ENCODE measurements at places on chromosomes 6 and 20. TPM values are rescaled to one million over a fixed set of nuclear protein-coding genes. Genes with fewer than 3 reads are reported as not detected.
A peak's percentile ranks its signal among the peaks of the same experiment; 100 is the strongest.

DNA sequence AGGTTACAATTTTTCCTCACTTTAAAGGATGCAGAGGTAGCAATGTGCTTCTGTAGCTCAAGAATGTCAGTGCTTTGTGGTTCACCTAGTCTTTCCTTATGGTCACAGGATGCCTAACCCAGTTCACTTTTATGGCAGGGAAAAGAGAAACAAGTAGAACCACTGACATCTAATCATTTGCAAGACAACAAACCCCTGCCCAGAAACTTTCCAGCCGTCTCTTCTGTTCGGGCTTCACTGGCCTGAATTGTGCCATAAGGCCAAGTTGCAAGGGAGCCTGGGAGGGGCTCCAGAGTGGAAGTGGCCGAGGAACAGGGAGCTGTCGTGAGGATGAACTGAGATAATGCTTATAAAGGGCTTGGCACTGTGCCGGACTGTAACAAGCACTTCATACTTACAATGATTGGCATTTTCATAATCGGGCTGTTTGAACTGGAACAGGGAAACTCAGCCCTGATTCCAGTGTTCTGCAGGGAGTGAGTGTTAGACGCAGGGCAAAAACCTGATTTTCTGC, 212.6 kb downstream of the BCAS1 start:
- H3K27ac ChIP-seq = no peak overlapping the region
- H3K4me1 ChIP-seq = no peaks in the 10 kb centered on the region

DNA sequence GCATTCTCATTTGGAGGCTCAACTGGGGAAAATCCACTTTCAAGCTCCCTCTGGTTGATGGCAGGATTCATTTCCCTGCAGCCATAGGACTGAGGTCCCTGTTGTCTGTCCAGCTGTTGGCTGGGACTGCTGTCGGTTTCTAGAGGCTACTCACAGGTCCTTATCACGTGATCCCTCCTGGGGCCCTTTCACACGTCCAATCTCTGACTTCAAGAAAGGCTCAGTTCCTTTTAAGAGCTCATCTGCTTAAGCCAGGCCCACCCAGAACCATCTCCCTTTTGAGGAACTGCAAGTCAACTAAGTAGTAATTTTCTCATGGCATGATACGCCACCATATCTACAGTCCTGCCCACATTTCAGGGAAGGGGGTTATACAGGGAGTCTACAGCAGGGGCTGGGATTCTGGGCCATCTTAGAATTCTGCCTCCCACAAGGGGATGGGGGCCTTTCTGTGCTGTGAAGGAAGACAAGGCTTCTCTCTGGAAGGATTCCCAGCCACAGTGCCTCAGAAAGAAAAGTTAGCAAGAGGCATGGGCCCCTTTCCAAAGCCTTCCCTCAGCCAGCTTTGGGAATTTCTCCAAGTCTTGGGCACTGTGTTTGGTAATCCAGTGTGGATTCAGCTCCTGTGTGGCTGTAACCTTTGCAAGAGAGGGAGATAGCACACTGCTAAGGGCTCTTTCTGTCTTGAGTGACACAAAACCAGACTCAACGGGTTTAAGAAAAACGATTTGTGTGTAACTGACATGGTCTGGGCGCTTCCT, 66.4 kb downstream of the CTCFL start:
- H3K27me3 ChIP-seq = peaks cover 59% of the 10 kb centered on the region
- no peak for DNase-seq
- no peaks in the 10 kb centered on the region for H3K4me1 ChIP-seq
- H3K36me3 ChIP-seq = no peaks in the 10 kb centered on the region

DNA sequence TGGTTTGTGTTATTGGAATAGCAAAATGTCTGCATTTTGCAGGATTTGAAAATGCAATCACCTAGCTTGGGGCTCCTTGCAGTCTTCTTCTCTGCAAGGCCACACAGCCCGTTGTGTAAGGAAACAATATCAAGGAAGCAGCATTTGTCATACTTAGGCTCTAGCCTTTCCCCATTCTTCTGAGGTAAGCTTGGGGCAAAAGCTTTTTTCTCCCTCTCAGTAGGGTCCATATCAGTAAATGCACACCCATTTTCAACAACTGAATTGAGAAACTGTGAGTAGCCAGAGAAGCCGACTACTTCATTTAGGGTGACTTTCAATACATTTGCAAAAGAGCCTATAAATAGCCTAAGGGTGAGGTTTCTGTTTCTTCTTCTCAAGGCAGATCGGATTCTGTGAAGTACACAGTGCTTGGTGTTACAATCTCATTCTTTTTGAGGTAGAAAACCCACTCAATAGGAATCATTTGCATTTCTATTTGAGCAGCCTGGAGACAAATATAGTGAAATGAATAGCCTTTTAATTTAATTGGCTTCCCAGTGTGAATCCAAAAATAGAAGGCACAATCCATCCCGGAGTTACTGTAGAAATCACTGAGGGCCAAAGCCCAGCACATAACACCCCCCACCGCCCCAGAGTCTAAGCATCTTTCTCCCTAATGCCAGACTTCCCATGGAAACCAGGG, 61.8 kb downstream of the BTBD3 start:
- DNase-seq = no peak
- no peak overlapping the region for H3K27ac ChIP-seq
- peaks cover 16% of the 10 kb centered on the region for H3K27me3 ChIP-seq
- H3K4me1 ChIP-seq = no peaks in the 10 kb centered on the region
- no peaks in the 10 kb centered on the region for H3K36me3 ChIP-seq
- no peak overlapping the region for H3K4me3 ChIP-seq

DNA sequence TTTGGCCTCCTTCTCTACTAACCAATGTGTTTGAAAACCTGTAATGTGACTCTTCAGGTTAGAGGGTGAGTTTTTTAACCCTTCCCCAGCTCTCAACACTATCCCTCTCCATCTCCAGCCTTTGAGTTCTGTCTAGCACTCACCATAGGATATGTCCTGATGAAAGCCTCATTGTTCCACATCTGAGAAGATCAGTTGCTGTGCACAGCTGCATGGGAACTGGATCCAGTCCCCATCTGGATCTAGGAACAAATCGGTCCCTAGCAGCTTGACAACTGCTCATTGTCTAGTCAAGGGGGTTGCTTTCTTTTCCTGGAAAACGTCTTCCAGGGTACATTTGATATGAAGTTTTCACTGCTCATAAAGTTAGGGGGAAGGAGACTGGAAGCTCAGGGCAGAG, 45.4 kb upstream of the AGPAT4 start:
- no peaks in the 10 kb centered on the region for H3K36me3 ChIP-seq

GRCh38 chr6:109024784-109025183, 69.9 kb downstream of the SESN1 start:
- no peaks in the 10 kb centered on the region for H3K27me3 ChIP-seq
- peaks cover 13% of the 10 kb centered on the region for H3K4me1 ChIP-seq
- H3K4me3 ChIP-seq = no peak overlapping the region
- no peaks in the 10 kb centered on the region for H3K36me3 ChIP-seq

DNA sequence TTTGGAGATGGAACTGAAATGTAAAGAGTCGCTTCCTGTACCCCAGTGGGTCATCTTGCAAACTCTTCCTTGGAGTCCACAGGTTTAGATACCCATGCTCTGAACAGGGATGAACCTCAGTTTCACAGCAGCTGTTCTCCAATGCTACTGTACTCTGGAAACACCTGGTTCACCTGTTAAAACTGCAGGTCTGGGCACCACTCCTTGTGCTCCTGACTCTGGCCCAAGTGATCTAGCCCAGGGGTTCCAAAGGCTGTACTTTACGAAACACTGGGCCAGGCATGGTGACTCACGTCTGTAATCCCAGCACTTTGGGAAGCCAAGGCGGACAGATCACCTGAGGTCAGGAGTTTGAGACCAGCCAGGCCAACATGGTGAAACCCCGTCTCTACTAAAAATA, 102.1 kb downstream of the ATP9A start:
- H3K27me3 ChIP-seq = no peaks in the 10 kb centered on the region
- peaks cover 33% of the 10 kb centered on the region for H3K36me3 ChIP-seq
- peaks cover 12% of the 10 kb centered on the region for H3K4me1 ChIP-seq
- H3K27ac ChIP-seq = no peak overlapping the region
- no peak for DNase-seq

- H3K4me3 ChIP-seq = no peak overlapping the region
- no peaks in the 10 kb centered on the region for H3K4me1 ChIP-seq
- H3K36me3 ChIP-seq = no peaks in the 10 kb centered on the region
- DNase-seq = no peak
Observed at GRCh38 chr6:51996296-51996947, 91.0 kb downstream of the PKHD1 start.

GRCh38 chr6:159252955-159253508, 83.8 kb downstream of the FNDC1 start:
- H3K27ac ChIP-seq = no peak overlapping the region
- DNase-seq = peak; percentile 52
- peak overlapping the region; percentile 77 for H3K4me3 ChIP-seq
- peaks cover 6% of the 10 kb centered on the region for H3K27me3 ChIP-seq

The THBD gene
- total RNA-seq = 0.08 TPM

- peaks cover 5% of the 10 kb centered on the region for H3K27me3 ChIP-seq
- no peak within 1 kb of the TSS for H3K4me3 ChIP-seq
- peaks cover 16% of the 10 kb centered on the region for H3K4me1 ChIP-seq
- DNase-seq = no peak
- no peaks in the 10 kb centered on the region for H3K36me3 ChIP-seq
Observed at GRCh38 chr6:44216677-44217331, at the start of gene MYMX. Gene MYMX, plus strand, starts transcription at chr6:44216926. Its CDS starts 546 bp downstream, at chr6:44217472.

DNA sequence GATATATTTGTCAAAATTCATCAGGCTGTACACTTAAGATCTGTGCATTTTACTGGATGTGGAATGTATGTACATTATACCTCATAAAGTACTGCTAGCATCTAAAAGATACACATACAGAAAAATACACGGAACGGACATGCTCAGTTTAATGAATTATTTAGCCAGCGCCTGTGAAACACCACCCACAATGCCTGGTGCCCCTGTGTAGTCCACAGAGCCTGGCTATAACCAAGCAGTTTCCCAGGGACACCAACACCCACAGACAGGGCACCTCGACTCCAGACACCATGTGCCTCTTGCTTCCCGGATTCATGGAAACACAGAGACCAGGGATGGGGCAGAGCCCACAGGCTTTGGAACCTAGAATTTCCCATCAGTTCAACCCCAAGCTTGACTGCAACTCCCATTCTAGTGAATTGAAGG, 17.4 kb upstream of the ARMC12 start:
- peaks cover 11% of the 10 kb centered on the region for H3K27me3 ChIP-seq
- no peak overlapping the region for H3K27ac ChIP-seq
- no peak for DNase-seq
- H3K4me3 ChIP-seq = no peak overlapping the region

The ECT2L gene
- not detected for total RNA-seq

The MRAP2 gene
- not detected for total RNA-seq

DNA sequence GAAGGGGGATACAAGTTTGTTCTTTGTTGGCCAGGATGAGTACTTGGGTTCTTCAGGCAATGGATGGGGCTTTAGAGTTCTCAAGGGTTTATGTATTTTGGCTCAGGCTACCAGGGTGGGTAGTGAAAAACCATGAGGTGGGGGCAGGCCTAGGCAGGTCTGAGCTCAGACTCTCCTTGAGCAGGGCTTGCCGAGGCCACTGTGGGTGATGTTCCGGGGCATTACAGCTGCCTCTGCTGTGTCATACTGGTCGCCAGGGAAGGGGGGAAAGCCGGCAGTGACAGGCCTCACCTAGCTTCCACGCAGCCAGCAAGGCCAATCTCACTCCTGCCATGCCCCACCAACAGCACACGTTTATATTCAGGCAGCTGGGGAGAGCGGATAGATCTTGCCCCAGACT, 79.6 kb downstream of the BCKDHB start:
- H3K36me3 ChIP-seq = peaks cover 31% of the 10 kb centered on the region
- H3K4me3 ChIP-seq = no peak overlapping the region
- no peak overlapping the region for H3K27ac ChIP-seq

The DCBLD1 gene
- total RNA-seq = 38.2 TPM

DNA sequence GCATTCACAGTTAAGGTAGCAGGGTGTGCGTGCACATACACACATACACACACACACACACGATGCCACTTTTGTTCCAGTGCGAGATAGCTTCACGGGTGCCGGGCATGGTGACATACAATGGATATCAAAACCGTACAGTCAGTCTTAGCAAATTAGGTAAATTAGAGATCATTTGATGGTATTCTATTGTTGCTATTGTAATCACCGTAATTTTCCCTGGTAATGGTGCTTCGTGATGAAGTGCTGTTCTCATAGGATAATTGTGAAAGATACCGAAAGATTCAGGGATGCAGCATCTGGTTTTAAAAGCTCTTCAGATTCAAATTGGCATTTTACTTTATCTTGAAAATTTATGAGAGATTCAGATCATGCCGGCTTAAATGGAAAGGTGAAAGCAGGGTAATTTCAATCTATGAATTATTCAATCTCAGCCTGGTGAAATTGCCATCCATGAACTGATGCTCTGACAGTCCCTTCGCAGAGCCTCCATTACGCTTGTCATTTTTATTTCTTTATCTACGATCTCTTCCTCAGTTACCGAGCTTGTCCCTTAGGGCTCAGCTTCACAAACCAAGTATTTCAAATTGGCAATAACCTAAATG, 71.3 kb upstream of the SOX4 start:
- no peak for DNase-seq
- H3K4me1 ChIP-seq = no peaks in the 10 kb centered on the region
- no peaks in the 10 kb centered on the region for H3K36me3 ChIP-seq

- H3K36me3 ChIP-seq = peaks cover 4% of the 10 kb centered on the region
- H3K27ac ChIP-seq = no peak overlapping the region
- DNase-seq = no peak
- no peak overlapping the region for H3K4me3 ChIP-seq
Observed at GRCh38 chr6:4426968-4427367, 291.6 kb upstream of the ECI2 start.

The KHDRBS2 gene
- total RNA-seq = not detected

The PMEPA1 gene
- 5.7 TPM for total RNA-seq

- peak; percentile 33 for DNase-seq
- H3K36me3 ChIP-seq = peaks cover 65% of the 10 kb centered on the region
- peaks cover 99% of the 10 kb centered on the region for H3K4me1 ChIP-seq
- H3K4me3 ChIP-seq = peak overlapping the region; percentile 90
Observed at GRCh38 chr6:106097411-106098231, 11.5 kb downstream of the PRDM1 start.

The C4A gene
- 2.5 TPM for total RNA-seq

DNA sequence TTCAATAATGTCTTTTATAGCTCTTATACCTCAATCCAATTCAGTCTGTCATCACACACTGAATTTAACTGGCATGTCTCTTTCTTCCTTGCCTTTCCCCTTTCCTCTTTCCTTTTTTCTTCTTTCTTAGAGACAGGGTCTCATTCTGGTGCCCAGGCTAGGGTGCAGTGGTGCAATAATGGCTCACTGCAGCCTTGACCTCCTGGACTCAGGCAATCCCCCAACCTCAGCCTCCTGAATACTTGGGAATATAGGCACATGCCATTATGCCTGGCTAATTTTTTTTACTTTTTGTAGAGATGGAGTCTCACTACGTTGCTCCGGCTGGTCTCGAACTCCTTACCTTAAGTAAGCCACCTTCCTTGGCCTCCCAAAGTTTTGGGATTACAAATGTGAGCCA, 65.9 kb downstream of the CBFA2T2 start:
- DNase-seq = no peak
- H3K27me3 ChIP-seq = no peaks in the 10 kb centered on the region
- H3K36me3 ChIP-seq = peaks cover 12% of the 10 kb centered on the region
- peak overlapping the region; percentile 63 for H3K4me3 ChIP-seq
- peak overlapping the region; percentile 51 for H3K27ac ChIP-seq
- H3K4me1 ChIP-seq = peaks cover 27% of the 10 kb centered on the region

- H3K27me3 ChIP-seq = peaks cover 17% of the 10 kb centered on the region
- DNase-seq = no peak
- no peak overlapping the region for H3K27ac ChIP-seq
- no peak overlapping the region for H3K4me3 ChIP-seq
- no peaks in the 10 kb centered on the region for H3K4me1 ChIP-seq
Observed at GRCh38 chr6:170473801-170474200, 79.3 kb downstream of the PSMB1 start.
